ENCODE measurements at places on chromosomes 6 and 20. TPM values are rescaled to one million over a fixed set of nuclear protein-coding genes. Genes with fewer than 3 reads are reported as not detected.

PROKR2 gene
- total RNA-seq, result not detected

- H3K27ac ChIP-seq, result no peak overlapping the region
- no peak for DNase-seq
- H3K4me1 ChIP-seq, result no peaks in the 10 kb centered on the region
- H3K4me3 ChIP-seq, result no peak overlapping the region
- H3K27me3 ChIP-seq, result no peaks in the 10 kb centered on the region
Measured at GRCh38 chr6:122568350-122568749, 41.9 kb upstream of the PKIB start.

- H3K27me3 ChIP-seq, result no peaks in the 10 kb centered on the region
- no peak overlapping the region for H3K4me3 ChIP-seq
- H3K27ac ChIP-seq, result no peak overlapping the region
- DNase-seq, result no peak
- H3K4me1 ChIP-seq, result no peaks in the 10 kb centered on the region
Measured at GRCh38 chr6:106125925-106126435, 39.8 kb downstream of the PRDM1 start.

FLRT3 gene
- 0.08 TPM for total RNA-seq

GRCh38 chr20:56098981-56099500, 93.7 kb upstream of the CBLN4 start:
- no peaks in the 10 kb centered on the region for H3K4me1 ChIP-seq
- H3K27ac ChIP-seq, result no peak overlapping the region
- DNase-seq, result no peak

SLC22A16 gene
- not detected for total RNA-seq

GRCh38 chr6:22596011-22596410, 26.6 kb downstream of the HDGFL1 start:
- no peaks in the 10 kb centered on the region for H3K27me3 ChIP-seq
- H3K4me1 ChIP-seq, result no peaks in the 10 kb centered on the region
- no peak for DNase-seq
- no peak overlapping the region for H3K4me3 ChIP-seq
- H3K27ac ChIP-seq, result no peak overlapping the region
- H3K36me3 ChIP-seq, result no peaks in the 10 kb centered on the region

DNA sequence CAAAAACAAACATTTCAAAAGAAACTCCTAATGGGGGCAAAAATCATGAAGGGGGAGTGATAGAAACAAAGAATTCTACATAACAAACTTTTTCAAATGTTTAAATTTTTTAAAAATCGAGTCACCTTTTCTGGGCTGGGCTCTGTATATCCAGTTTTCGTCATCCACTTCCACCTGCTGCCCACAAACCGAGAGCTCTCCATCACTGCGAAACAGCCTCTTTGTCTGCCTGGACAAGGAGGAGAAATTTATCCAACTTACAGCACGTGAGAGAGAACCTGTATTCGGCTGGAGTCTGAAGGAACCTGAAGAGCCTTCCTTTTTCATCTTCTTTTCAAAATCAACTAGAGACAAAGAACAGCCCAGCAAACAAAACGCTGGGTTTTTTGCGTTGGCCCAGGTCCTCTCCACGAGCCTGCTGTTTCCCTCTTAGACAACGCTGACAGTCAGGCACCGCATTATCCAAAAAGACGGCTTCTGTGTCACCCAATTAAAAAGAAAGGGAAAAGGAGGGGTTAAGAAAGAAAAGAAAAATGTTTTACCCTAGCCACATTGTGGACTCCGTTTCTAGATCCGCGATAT, 72.4 kb upstream of the NHSL1 start:
- DNase-seq, result no peak
- H3K27me3 ChIP-seq, result no peaks in the 10 kb centered on the region
- no peaks in the 10 kb centered on the region for H3K4me1 ChIP-seq
- H3K4me3 ChIP-seq, result peak overlapping the region; percentile 44
- no peaks in the 10 kb centered on the region for H3K36me3 ChIP-seq
- H3K27ac ChIP-seq, result peak overlapping the region; percentile 64

Data from heart left ventricle (tissue), 16 donors.